ENCODE measurements at places on chromosomes 11 and 22.

- no peak for DNase-seq
Measured at GRCh38 chr11:116353589-116353988, 419.2 kb downstream of the BUD13 start.

GRCh38 chr11:2120359-2121100 lies 18.7 kb downstream of the IGF2 start:
- DNase-seq: no peak

DNA sequence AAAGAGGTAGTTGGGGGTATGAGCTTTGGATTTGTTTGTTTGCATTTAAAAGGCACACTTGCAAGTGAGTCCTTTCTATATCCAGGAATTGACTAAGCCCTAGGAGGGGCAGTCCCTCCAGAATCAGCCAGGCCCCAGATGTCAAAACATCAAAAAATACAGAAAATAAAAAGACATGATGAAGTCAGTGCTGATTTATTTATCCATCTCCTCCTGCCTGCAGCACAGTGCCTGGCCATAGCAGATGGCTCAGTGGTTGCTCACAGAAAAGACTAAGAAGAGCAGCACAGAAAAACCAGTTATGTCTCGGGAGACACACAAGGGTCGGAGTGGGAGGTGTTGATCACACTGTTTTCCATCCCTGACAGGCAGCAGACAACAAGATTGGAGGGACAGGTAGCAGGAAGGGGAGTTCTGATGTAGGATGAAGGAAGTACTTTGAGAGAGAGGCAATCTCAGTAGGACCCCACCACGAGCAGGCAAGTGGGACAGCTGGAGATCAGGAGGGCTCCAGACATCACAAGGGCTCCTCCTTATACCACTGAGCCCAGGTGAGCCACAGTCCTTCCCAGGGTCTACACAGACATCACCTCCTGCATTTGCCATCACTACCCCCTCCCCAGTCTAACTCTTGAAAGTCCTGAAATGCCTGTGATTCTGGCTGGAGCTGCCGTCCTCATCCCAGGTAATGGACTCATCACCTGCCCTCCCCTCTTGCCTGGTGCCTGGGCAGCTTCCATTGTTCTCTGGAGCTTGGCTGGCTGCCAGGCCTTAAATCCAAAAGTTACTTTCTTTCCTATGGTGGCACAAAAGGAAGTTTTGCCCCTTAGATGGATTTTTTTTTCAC lies 32.3 kb downstream of the TMPRSS5 start:
- no peak for DNase-seq

DNA sequence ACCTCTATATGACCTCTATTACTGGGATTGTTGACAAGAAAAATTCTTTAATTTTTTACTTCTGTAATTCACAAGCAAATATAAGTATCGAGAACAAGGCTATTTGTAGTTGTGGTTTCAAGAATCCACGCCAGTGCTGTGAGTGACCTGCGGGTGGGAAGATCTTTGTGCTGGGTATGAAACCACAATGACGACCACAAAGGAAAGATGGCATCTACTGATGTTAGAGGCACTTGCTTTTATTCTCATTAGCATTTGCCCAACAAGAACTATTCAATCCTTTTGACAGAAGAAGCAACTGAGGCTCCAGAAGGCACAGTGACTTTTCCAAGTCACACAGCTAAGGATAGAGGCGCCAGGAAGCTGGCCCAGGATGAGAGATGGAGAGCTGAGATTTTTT lies 1054.9 kb downstream of the TBC1D22A start:
- DNase-seq: no peak

DNA sequence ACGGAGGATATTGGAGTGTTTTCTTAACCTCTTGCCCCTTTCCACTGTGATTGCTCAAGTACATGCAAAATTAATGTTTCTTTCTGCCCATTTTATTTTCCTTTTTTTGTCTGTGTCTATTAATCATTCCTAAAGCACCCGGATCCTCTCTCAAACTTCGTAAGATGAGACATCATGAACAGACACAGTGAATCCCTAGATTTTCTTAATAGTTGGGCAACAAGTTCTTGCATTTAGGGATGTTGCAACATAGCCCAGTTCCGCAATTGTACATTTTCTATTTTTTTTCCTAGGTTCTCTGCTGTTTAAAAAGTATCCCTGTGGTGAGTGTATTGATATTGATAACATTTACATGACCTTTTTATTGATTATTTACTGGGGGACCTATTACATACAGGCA lies 2.9 kb downstream of the FAM111A start:
- no peak for DNase-seq

DNA sequence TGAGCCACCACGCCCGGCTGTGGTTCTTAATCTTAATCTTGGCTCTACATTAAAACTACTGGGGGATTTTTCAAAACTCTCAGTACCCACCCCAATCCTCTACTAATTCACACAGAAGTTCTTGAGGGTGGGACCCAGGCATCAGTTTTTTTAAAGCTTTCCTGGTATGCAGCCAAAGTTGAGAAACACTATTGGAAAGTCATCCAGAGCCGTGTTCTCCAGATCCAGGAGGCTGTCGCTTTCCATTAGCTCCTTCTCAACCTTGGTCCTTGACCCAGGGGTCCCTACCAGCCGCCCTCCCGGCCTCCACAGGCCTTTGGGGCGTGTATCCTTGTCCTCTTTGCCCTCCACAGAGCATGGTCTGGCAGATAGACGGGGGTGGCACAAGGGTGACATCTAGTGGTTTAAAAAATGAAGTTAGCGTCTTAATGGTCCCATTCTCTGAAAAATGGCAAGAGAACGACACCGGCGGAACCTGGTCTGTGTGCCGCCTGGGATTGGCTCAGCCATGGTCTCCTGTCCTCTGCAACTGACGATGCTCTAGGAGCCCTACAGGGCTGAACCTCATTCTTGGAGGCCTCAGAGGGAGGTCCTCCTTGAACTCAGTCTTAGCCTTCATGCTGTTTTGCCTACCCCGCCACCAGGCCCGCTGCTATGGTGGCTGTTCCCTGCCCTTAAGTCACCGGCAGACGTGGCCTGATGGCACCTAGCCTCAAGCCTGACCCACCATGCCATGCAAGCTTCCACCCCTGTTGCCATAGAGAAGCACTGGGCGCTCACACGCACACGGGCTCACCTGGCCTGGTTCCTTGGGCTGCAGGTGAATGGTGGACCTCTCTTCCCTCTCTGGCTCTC lies 152.0 kb upstream of the SYN3 start:
- no peak for DNase-seq

DNA sequence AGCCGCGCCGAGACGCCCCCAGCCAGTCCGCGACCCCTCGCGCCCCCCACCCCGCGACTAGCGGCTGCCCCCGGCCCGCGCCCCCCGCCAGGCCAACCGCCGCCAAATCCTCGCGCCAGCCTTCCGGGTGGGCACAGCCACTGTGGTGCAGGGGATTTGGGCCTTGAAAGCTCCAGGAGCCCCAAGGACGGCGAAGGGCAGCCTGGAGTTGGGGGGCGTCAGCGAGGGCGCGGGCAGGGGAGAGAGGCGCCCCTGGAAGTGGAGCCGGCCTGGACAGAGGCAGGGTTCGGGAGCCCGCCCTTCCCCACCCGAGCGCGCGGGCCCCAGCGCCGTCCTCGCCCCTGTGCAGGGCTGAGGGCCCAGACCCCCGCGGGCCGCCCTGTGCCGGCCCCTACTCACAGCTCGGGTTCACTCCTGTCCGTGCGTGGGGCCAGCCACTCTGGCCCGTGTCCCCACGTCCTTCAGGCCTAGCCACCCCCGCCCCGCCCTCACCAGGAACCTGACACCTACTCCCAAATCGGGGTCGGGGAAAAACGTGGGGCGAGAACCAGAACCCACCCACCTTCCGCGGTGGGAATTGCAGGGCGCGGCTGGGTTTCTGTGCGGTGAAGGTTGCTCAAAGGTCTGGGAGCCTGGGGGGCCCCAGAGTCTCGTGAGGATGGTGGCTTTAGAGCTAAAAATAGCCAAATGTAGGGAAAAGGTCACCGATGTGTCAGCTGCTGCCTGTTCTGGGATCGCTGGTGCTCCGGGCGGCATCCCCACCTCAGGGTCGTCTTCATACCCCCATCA lies at the start of gene CPT1B:
Gene CPT1B (minus strand): TSS at position 441 of the 789 bp plus-strand sequence. CDS start 512 bp downstream, outside the sequence.
- DNase-seq: no peak

- no peak for DNase-seq
Measured at GRCh38 chr11:18706330-18707243, 8.0 kb downstream of the TMEM86A start.

DNA sequence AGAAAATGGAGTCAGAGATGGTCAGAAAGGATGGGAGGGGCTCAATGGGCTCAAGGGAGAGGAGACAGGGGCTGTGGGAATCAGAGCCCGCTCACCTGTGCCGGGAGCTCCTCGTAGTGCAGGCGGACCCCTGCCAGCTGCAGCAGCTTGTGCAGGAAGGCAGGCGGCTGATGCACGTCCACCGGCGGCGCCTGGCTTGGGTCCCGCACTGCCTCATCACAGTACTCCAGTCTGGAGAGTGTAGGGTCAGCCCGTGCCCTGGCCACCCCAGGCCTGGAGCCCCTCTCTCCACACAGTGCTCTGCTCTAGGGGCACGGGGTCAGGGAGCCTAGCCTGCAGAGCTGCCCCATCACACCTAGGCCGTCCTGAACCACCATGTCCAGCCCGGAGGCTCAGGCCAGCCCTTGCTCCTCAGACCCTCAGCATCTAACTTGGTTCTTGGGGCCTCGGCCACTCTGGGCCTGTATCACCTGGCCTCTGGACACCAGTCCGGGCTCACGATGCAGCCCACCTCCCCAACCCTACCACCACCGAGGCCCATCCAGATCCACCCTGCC lies 3.8 kb downstream of the ATG2A start:
- no peak for DNase-seq

DNA sequence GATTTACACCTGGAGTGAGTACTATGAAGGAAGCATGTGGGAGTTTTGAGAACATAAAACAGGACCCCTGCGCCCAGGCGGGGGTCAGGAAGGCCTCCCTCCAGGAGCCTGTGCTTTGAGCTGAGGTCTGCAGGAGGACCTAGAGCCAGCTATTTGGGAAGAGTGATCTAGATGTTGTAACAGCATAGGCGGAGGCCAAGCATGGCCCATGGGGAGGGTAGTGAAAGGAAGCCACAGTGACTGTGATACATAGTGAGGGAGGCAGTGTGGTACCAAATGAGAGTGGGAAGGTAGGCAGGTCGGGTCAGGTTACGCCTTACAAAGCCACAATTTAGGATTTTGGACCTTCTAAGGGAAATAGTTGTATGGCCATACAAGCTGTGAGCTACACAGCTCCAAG lies 147.5 kb downstream of the PARVA start:
- DNase-seq: no peak

- DNase-seq: no peak
Measured at GRCh38 chr22:27808451-27809225, 7.1 kb upstream of the MN1 start.

DNA sequence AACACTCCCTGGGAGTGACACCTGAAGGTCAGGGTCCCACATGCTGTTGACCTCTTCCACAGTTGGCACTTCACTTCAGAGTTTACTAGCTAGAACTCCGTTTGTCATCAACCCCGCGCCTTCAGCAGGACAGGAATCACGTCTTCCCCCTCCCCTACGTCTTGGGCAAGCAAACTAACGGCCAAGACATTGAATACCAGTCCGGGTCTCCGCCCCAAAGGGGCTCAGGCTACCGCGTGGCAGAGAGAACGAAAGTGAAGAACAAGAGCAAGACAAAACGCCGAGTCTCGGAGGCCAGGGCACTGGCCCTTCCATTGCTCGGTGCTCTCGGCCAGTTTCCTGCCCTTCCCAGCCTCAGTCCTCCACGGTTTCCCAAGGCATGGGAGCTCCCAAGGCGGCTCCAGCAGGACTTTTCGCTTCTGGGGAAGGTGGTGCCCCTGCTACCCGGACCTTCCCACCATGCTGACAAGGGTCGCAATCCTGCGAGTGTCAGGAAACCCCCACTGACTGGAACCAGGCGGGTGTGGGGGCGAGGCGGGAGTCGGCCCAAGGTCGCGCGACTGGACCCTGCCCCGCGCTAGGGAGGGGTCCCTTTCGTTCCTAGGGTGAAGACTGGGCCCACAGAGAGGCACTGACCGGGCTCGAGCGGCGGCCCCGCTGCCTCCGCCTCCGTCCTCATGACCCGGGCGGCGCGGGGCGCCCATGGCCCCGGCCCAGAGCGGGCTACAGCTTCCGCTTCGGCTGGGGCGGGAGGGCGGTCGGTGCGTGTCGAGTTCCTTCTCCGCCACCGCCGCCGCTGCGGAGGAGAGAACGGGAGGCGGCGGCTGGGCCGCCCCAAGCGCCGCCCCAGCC lies at the start of gene GUCD1:
Gene GUCD1 (minus strand): TSS at position 826 of the 852 bp plus-strand sequence. CDS start 147 bp downstream, at position 679.
- DNase-seq: peak; percentile 14

GRCh38 chr11:45028911-45029682 lies 78.4 kb upstream of the TP53I11 start:
- no peak for DNase-seq

Measured in stimulated activated CD4-positive, alpha-beta T cell treated with anti-CD3 and anti-CD28 coated beads, Interleukin-1b, Interleukin-23, amount 100 ng/mL, for 24 hours (primary cell).